HCT116 (cell line): ENCODE measurements at places on chromosomes 7 and 10.
A peak's percentile ranks its signal among the peaks of the same experiment; 100 is the strongest.

DNA sequence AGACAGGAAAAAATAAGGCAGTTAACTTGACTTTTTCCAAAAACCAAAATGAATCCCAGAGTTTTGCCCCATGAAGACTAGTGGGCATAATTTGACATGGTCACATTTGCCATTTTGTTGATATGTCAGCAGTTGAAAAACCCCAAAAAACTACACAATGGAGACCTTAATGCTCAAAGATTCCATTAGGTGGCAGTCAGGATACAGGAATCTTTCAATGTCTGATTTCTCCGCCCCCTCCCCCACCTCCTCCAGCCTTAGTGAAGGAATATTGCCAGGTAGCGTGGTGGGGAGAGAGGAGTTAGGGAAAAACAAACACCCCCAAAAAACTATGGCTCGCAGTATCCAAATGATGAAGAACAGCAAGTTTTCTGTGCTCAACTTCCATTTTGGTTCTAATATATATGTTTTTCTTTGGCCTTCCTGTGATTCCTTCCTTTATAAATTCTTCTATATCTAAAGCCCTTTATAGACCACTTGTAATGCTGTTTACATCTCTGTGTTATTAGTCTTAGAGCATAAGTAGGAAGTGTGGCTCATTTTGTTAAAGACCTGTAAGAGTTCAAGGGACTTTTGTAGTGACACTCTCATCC is 6.7 kb upstream of the SMNDC1 start:
- peak; percentile 80 for DNase-seq

DNA sequence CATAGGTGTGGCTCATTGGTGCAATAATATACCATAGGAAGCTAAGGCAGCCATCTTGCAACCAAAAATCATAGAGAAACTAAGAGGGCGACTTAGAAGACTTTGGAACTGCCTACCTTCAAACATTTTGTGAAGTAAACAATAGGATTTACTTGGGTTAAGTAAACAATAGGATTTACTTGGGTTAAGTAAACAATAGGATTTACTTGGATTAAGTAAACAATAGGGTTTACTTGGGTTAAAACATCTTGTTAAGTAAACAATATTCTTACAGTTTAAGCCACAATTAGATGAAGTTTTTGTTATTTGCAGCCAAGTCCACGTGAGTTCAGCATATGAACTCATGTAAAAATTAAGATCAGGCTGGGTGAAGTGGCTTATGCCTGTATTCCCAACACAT is 722.4 kb upstream of the AUTS2 start:
- DNase-seq, result no peak

- DNase-seq, result no peak
These were observed 48.3 kb upstream of the NRBF2 start for GRCh38 chr10:63084690-63085382.

DNA sequence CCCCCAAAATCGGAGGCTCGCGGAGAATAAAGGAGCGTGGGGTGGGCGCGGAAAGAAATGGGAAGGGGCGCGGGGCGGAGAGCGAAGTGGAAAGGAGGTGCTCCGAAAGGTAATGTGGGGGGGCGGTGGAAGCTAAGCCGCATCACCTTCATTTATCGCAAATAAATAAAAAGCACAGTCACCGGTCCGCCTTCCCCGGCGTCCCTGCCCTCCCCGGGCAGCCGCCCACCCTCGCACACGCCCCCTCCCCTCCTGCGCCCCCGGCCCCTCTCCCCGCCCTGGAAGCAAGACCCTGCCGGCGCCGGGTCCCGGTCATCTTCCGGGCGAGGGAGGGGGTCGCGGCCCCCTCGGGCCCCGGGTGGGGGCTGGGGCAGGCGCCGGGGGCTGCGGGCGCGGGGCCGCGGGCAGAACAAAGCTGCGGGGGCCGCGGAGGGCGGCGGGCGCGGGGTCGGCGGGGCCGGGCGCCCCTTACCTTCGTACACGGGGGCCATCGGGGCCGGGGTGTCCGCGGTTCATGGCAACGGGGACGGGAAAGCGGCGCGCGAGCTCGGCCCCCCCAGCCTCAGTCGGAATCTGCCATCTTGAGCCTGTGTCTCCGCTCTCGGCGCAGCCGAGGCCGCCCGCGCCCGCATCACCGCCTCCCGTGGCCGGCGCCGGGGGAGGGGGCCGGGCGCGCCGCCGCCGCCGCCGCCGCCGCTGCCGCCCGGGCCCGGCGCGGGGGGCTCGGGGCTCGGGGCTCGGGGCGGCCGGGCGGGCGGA is 486 bp downstream of the HIPK2 start:
- DNase-seq, result no peak

DNA sequence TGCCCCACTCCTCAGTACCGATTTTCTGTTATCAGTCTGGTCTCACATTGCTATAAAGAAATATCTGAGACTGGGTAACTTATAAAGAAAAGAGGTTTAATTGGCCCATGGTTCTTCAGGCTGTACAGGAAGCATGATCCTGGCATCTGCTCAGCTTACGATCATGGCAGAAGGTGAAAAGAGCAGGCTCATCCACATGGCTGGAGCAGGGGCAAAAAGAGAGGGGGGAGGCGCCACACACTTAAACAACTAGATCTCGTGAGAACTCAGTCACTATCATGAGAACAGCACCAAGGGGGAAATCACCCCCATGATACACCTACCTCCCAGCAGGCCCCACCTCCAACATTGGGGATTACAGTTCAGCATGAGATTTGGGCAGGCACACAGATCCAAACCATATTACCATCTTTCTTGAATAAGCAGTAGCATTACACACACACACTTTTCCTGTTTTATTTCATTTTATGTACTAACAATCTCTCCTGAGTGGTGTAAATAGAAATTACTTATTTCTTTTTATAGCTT is 53.3 kb downstream of the TRIM24 start:
- DNase-seq, result no peak

- no peak for DNase-seq
These were observed 92.9 kb downstream of the CTNNA3 start for GRCh38 chr10:67603086-67603485.

DNA sequence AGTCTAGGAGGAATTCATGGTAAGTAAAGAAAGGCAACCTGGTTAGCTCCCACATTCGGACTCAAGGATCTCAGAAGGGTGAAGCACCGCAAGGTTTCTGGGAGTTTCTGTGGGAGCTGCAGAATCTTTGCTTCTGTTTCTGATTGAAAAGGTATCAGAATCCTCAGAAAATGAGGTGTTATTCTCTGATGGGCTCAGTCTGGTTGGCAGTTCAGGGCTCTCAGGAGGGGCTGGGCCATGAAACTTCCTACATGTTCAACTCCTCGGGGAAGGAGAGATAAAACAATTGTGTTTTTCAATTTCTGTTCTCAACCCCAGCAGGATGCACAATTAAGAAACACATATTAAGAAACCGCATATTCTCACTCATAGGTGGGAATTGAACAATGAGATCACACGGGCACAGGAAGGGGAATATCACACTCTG is 9.1 kb downstream of the OR2A7 start:
- no peak for DNase-seq

DNA sequence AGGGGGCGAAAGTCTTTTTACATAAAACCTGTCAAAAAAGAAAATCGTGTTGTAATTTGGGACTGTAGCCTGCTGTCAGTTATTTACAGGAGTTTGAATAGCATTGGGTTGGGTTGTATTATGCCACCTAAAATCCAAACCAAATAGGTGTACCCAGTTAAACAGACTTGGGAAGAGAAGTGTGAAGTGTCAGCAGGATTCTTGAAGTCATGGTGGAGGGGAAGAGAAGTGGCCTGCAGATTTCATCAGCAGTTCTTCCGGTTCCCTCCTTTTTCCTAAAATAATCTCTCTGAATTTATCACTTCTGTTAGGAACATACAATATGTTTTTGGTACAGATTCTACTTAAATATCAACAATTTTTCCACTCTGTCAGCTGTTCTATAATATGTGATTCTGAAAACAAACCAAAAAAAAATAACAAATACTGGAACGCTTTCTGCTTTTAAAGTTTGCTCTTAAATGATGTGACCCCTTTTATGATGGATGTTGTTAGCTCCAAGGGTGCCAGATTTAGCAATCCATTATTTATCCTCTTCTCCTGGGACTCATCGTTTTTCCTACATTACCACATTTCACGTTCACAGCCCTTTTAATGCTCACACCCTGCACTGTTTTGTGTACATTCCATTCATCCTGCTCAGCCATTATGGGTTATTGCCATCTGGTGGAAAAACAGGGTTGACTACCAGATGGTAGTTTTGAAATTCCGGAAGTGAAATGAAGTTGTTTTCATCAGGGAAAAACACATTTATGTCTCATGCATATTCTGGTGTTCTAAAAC is 18.7 kb upstream of the ARHGAP12 start:
- peak; percentile 79 for DNase-seq

DNA sequence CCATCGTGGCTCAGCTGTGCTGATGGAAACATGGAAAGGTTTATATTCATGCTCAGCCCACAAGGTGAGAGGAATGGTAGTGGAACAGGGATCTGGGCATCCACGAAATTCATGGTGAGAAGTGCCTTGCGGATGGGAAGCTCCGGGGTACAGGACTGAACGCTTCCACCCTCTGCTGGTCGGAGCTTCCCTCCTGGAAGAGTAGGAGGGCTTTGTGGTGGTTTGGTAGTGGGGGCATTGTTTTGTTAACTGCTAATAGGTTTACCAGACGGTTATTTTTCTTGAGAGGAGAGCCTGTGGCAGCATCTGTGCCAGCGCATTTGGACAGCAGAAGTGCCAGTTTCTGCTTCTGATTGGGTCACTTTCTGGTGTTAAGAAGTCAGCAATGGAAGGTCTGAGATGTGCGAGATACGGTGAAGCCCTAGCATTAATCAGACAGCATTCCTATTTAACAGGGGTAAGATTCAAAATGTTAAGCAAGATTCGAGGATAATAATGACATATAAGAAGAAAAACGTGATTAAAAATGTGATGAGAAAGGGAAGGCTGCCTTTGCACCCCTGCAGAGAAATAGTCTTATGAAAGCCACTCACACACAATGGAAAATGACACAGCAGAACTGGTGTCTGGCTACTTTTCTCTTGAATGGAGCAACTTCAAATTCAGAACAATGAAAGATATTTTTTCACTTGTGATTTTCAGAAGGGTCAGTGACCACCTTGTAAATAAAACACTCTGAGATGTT is 17.7 kb downstream of the ABCA13 start:
- DNase-seq, result no peak

DNA sequence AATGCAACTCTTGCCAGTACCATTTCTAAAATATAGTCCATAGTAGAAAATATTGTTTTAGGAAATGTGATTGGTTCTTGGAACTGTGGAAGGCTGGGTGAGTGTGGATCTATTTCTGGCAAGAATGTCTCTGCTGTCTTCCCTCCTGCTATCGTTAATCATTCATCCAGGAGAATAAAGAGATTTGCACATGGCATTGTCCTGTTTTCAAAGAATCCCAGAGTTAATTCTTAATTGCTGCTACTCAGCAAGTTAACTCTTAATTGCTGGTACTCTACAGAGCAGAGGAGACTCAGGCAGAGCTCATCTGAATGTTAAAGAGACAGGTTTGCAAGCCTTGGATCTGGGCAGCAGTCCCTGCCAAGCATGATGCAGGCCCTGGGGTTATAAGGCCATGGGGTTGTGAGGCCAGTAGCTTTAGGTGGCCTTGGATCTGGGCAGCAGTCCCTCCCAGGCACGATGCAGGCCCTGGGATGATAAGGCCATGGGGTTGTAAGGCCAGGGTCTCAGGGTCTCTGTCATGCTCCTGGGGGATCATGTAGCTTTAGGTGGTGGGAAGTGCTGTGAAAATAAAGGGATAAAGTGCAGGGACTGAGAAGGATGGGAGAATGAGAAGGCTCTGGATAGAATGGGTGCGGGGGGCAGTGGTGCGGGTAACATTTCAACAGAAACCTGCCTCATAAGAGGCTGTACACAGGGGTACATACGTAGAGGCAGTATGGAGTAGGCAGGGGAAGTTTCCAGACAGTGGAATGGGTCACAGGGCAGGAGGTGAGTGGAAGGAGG is 162.3 kb downstream of the SVIL start:
- DNase-seq, result no peak

GRCh38 chr7:158311791-158312190 is 275.8 kb downstream of the PTPRN2 start:
- no peak for DNase-seq

DNA sequence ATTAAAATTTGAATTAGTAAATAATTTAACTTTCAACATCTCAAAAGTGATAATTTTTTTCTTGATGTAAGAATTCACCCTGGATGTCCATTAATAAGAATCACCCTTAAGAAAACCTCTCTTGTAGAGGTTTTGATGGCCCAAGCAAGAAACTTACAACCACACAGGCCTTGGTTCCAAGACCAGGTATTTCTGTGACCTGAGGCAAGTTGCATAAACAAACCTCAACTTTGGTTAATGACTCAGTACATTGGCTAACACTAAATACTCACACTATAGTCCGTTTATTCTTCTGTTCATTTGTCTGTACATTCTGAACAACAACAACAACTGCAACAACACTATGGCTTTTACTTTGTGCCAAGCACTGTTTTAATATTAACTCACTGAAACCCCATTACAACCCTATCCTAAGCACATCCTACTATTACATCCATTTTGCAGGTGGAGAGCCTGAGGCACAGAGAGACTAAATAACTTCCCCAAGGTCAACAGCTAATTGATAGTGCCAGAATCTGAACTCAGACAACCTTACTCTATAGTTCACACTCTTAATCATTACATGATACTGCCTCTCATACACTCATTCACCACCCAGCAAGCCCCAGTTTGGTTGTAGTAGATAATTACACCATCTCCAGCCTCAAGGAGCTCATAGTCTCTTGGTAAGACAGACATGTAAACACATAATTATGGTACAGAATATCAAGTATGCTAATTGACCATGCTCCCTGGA is 6.6 kb downstream of the ANK3 start:
- DNase-seq, result no peak

GRCh38 chr7:158809596-158809995 is 19.7 kb downstream of the ESYT2 start:
- DNase-seq, result no peak

GRCh38 chr10:1452777-1453176 is 284.5 kb downstream of the ADARB2 start:
- DNase-seq, result no peak

DNA sequence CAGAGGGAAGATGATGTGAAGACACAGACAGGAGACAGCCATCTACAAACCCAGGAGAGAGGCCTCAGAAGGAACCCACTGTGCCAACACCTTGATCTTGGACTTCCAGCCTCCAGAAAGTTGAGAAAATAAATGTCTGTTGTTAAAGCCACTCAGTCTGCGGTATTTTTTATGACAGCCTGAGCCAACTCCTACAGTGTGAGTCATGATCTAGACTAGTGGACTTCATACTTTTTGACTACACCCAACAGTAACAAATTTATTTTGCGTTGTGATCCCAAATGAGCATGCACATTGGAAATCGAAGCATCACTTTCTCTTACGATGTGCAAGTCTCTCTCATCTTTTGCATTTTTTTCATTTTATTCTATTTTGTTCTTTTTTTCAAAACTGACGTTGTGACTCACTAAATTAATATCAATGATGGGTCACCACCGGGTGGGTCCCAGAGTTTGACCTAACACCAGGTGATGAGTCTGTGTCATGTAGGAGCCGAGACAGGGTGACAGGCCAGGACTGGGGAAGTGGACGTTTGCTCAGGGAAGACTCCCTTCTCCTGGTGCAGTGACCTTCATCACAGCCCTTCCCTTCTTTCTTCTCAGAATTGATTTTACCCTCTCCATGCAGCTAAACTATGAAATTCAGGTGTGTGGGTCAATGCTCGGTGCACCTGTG is 28.9 kb downstream of the PHYH start:
- peak; percentile 19 for DNase-seq

- no peak for DNase-seq
These were observed 435.4 kb upstream of the DPP6 start for GRCh38 chr7:153616711-153617325.
